NCI-H446 (cell line): ENCODE measurements at places on chromosomes 2 and 18.

DNA sequence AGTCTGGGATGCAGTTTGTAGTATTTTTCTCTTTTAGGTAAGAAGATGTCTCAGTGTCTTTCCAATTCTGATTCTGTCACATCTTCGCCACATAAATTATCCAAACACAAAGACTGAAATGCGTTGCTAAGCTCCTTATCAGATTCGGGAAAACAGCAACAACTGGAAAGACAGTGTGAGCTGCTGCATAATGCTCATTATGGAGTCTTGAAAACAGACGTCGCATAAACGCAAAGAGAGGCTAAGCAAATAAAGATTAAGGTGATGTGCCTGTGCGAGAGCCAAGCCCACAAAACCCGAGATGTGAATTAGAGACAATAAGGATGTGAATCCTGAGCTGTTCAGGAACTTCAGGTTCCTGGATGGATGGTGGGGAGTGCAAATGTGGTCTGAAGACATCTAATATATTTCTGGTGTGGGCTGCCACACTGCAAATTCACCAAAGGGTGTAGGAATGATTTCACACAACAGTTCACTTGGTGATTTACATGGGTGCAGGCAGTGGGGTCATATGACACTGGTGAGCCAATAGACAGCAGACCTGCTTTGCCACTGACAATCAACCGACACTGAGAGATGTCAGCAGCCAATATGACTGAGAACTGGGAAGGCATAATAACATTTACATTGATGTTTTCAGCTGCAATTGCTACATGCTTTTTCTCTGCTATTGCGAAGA is 195.8 kb downstream of the MTX2 start:
- DNase-seq: no peak

DNA sequence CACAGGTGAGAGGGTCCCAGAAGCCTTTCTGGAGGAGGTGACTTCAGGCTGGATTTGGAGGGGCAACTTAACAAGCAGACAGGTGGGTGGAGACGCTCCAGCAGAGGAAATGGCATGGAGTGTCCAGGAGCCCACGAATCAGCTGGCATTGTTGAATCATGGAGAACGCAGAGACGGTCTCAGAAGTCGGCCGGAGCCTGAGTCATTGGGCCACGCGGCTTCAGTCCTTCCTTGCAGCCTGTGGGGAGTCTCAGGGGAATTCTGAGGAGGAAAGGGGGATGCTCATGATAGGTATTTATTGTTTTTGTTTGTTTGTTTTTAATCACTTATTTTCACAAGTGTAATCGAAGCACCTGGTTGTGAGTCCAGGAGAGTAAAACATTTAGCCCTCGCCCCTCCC is 184.6 kb upstream of the HDAC4 start:
- no peak for DNase-seq

DNA sequence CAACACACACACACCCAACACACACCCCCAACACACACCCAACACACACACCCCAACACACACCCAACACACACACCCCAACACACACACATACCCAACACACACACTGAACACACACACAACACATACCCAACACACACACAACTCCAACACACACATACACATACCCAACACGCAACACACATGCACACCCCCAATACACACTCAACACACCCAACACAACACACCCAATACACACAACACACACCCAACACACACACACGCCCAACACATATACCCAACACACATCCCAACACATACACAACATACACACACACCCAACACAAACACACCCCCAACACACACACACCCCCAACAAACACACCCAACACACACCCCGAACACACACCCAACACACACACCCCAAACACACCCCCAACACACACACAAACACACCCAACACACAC is 8.2 kb upstream of the STK25 start:
- no peak for DNase-seq

- no peak for DNase-seq
Measured at GRCh38 chr18:78830161-78830560, 149.5 kb upstream of the SALL3 start.

- DNase-seq: no peak
Measured at GRCh38 chr2:47497843-47498460, 95.0 kb downstream of the MSH2 start.

DNA sequence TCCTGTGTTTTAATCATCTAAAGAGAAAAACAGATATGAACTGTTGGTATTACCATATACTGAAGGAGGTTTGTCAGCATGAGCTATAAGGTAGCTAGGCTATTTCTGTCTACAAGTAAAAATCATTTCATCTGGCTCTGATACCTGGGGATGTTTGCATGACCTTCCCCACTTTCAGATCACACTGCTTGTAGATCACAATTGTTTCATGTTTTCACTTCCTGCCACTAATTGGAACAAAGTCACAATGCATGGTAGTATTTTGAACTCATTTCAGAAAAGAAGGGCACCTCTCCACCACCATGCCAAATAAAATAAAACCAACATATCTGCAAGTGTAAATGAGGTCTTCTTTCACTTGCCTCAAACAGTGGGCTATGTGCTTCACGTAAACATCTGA is 37.8 kb downstream of the NYAP2 start:
- DNase-seq: no peak

GRCh38 chr18:34871435-34871834 is 161.3 kb downstream of the DTNA start:
- no peak for DNase-seq

DNA sequence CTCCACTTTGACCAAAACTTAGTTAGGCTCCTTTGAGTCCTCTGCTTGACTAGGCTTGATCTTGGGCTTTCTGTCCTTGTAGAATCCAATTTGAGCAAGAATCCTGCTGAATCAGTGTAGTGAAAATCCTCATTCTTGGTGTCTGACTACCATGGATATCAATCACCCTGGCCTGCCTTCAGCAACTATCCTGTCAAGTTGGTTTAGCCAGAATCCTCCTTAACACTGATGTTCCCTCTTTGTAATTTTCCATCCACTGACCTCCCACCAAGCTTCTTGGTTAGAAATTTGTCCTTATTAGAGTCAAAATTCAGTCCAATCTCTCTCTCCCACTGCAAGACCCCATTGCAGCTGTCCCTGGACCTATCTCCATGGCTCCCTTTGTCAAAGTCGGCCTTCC is 494 bp upstream of the RBM45 start:
- no peak for DNase-seq

DNA sequence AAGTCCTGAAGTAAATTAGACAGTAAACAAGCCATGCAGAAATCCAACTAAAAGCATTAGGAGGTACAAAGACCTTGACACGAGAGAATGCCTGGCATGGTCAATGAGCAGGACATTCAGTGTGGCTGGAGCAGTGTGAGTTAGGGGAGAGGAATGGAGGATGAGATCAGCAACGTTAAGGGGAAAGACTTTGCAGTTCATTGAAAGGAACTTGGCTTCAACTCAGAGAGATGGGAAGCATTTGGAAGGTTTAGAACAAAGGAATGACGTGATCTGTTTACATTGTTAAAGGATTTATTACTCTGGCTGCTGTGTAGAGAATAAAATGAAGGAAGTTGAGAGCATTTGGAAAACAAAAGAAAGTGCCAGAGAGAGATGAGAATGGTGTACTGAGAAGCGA is 621.3 kb downstream of the XIRP2 start:
- DNase-seq: no peak

DNA sequence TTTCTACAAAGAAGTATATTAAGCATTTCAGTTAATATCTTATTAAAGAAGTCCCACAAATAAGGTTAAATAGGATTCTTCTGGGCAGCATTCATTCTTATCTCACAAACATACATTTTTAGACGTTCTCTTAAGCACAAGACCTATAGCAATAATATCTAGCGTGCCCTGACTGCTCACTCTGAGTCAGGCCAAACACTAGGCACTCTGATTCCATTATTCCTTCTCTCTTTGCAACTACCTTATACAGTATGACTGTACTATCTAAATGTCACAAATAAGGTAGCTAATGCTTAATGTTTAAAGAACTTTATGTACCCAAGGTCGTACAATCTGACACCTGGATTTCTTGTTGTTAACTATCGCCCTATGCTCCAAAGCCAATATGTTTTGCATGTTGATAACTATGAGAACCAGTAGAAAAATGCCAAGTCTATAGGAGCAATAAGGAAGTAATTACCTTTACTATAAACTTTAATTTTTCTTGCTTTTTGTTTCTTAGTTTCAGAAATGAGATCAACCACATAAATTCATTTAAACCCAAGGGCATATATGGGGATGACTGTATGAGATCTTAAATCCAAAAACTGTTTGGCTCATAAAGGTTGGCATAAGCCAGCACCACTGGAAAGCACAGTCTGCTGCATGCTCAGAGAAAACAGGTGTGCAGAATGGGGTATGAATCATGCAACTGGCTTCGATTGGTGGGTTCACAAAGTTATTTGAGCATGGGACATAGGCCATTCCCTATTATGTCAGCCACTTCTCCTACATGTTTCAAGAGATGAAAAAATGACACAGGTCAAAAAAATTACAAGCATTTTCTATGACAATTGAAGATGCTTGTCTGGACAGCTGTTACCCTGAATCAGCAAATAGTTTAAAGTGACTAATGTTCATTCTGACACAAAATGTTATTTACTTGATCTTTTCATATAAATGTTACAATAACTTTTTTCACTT is 352.0 kb downstream of the IRS1 start:
- DNase-seq: no peak

- DNase-seq: no peak
Measured at GRCh38 chr2:233125455-233126065, 65.4 kb downstream of the INPP5D start.

- no peak for DNase-seq
Measured at GRCh38 chr2:226087505-226088365, 688.2 kb downstream of the NYAP2 start.

- DNase-seq: no peak
Measured at GRCh38 chr2:20507166-20507692, 60.4 kb downstream of the RHOB start.

- DNase-seq: no peak
Measured at GRCh38 chr2:36392571-36393255, 37.1 kb downstream of the CRIM1 start.
